ENCODE measurements at places on chromosomes 5 and 9.
A peak's percentile ranks its signal among the peaks of the same experiment; 100 is the strongest.

- no peak for DNase-seq
Observed at GRCh38 chr9:105742088-105742487, 47.7 kb downstream of the TMEM38B start.

DNA sequence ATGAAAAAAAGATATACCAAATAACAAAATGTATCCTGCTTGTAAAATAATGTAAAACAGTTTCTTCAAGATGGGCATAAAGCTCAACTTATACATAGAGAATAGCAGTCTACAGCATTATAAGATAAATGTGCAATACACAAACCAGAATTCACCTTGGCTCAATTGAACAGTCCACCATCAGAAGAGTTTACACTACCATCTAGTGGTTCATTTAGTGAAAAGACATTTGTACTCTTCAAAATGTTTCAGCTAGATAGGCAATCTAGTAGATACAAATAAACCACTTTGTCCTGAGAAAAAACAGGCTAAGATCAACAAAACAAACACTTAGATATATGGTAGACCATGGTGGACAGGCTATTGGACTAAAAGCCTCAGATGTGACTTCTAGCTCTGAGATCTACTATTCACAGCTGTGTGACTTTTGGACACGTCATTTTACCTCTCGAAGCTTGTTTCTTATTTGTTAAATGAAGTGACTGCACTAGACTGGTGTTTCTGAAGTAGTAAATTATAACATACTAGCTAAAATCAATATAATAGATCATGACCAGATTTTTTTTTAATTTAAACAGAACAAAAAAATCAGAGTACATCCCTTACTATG is 22.1 kb upstream of the TPD52L3 start:
- peak; percentile 54 for DNase-seq

GRCh38 chr9:3874449-3875360 is 348.9 kb upstream of the RFX3 start:
- no peak for DNase-seq

DNA sequence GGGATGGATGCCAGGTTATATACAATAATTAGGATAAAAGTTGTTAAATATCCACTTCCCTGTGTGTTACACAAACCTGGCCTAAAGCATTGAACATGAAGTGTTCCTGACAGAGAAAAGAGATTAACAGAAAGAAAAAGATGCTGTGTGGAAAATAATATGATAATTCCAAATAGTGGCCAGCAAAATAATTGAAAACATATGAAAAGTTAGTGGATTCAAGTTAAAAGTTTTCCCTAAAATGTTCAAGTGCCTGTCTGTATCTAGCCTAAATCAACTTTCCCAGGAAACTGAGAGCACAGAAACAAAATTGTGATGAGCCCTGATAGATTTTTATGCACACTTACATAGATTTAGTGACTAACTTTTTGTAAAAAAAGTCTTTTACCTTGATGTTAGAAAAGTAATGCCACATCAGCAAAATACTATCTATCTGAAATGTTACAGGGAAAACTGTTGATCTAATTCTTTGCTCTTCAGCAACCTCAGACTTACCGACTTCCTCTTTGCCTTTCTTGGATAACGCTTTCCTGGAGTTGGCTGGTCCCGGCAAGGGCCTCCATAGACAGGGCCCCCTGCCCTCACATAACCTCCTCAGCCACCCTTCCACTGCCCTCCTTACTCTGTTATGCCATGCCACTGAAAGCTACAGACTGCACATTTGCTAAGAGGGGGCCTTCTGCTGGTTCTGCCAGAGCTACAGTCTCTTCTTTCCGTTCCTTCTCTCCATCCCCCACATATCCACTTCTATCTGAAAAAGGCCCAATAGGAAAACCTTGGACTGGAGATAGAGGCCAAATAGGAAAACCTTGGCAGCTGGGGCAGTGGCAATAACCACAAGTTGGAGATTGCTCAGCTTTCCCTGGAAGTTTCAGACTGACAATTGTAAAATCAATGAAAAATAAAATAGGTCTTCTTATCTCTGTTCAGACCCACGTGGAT is 44.4 kb downstream of the ZNF474 start:
- no peak for DNase-seq

DNA sequence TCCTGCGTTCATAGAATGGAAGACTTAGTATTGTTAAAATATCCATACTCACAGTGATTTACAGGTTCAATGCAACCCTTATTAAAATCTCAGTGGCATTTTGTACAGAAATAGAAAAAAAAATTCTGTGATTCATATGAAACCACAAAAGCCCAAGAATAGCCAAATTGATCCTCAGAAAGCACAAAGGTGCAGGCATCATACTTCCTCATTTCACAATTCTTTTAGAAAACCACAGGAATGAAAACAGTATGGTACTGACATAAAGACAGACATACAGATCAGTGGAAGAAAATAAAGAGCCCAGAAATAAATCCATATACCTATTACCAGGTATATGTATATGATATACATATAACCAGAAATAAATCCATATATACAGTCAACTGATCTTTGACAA is 86.8 kb upstream of the MEGF10 start:
- DNase-seq: no peak

- DNase-seq: no peak
Observed at GRCh38 chr9:135783540-135784245, 81.7 kb downstream of the KCNT1 start.
